ENCODE measurements at places on chromosomes 6 and 20.

- DNase-seq, result no peak
These were observed 40.2 kb downstream of the TM9SF4 start for GRCh38 chr20:32149566-32150170.

DNA sequence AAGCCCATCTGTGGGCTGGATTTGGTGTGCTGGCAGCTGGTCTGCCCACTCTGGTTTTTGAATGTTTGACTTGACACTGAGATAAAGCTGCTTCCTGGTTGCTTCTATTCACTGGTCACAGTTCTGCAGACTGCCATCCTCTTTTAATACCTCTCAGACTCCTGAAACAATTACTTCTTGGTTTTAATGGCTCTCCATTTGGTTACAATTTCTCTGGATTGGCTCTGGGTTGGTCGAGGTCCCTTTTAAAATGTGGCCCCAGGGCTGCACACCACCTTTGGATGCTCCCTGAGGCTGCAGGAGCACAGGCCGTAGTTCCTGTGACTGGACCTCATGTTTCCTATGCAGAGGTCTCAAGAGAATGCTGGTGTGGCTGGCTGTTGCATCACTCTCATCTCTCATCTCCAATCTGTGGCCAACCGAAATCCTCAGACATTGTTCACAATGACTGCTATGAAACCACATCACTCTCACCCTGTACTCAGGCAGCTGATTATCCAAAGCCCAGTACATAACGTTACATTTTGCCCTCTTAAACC is 98.5 kb downstream of the INSM1 start:
- peak; percentile 72 for DNase-seq

- DNase-seq, result no peak
These were observed 71.1 kb upstream of the CTNNBL1 start for GRCh38 chr20:37622728-37623127.

DNA sequence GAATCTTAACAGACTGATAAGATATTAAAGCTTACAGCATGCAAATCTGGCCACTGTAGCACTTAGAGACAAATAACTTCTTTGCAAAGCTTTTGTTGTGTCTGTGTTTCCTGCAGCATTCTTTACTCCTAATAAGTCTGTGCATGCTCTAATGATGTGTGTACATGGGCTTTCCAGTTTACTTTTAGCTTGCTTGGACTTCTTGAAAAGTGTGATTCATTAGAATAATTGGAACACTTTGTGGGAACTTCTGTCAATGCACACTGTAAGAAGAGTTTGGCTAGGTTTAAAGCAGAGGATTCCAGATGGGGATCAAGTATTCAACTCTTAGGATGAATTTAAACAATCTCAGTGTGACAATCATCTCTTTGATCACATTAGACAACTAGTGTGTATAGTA is 22.1 kb upstream of the TINAG start:
- peak; percentile 80 for DNase-seq

- DNase-seq, result peak; percentile 81
These were observed 9.3 kb upstream of the TXNDC5 start for GRCh38 chr6:7919871-7920270.

- no peak for DNase-seq
These were observed 12.5 kb downstream of the RPS6KA2 start for GRCh38 chr6:166614589-166614988.

- DNase-seq, result no peak
These were observed 2.4 kb upstream of the MAN1A1 start for GRCh38 chr6:119352001-119352400.

DNA sequence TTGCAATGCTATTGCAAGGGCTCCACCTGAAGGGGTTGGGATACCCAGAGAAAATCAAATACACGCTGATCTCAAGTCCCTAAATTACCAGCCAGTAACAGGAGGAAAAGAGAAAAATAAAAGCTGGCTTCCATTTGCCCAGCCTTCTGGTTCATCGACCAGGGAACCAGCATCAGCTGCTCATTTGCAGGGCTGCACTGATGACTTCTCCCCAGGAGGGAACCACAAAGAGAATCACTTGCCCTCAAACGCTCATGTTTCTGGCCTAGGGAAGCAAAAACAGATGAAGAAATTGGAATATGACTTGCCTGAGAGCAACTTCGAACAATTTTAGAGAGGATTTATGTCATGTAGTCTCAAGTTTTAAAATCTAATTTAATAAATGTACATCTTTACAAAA is 119.7 kb downstream of the SH3BGRL2 start:
- DNase-seq, result no peak

- DNase-seq, result no peak
These were observed 98.7 kb upstream of the FAM8A1 start for GRCh38 chr6:17501442-17501841.

GRCh38 chr20:33568378-33568777 is 78.5 kb downstream of the CBFA2T2 start:
- DNase-seq, result no peak

- no peak for DNase-seq
These were observed 312 bp downstream of the TXNDC5 start for GRCh38 chr6:7910298-7910653.

DNA sequence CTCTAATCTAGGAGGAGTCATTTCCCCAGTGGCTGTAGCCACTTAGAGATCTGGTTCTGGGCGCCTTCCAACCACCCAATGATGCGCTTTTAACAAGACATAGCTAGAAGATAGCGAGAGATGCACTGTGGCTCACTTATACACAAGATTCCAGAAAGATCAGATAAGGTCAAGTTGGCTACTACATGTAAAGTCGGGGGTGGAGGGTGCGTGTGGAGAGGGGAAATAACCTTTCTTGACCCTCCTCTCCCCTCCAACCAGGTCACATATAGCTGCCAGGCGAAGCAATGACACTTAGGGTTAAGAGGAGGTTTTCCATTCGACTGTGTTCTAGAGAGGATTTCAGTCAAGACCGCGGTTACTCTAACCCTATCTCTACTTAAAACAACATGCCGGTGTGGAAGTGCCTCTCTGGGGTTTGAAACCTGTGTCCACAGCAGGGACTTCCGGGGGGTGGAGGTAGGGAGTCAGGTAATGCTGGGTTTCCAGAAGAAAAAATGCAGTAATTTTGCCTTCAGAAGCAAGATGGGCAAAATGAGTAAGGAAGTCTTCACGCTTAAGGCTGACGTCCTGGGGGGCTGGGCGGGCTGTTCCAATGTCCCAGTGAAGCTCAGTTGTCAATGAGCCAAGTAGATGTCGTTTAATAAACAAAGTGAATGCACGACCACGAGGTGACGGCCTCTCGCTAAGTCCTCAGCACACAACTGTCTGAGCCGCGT is 1.8 kb upstream of the SIM1 start:
- DNase-seq, result no peak

DNA sequence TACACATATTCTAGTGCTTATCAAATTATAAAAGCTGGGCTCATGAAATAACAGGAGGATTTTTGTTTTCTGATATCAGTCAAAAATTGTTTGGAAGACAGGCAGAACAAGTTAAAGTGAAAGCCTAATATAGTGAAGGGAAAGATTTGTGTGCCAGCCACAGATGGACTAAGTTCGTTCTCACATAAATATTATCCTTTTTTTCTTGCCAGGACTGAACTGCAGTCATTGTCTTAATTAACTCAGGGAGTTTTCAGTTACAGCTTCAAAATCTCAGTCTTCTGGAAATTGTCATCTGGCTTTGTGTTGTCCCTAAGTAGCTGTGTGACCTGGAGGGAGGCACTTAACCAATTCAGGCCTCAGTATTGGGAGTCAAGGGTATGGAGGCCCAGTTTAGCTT is 40.7 kb downstream of the PLCB4 start:
- no peak for DNase-seq

DNA sequence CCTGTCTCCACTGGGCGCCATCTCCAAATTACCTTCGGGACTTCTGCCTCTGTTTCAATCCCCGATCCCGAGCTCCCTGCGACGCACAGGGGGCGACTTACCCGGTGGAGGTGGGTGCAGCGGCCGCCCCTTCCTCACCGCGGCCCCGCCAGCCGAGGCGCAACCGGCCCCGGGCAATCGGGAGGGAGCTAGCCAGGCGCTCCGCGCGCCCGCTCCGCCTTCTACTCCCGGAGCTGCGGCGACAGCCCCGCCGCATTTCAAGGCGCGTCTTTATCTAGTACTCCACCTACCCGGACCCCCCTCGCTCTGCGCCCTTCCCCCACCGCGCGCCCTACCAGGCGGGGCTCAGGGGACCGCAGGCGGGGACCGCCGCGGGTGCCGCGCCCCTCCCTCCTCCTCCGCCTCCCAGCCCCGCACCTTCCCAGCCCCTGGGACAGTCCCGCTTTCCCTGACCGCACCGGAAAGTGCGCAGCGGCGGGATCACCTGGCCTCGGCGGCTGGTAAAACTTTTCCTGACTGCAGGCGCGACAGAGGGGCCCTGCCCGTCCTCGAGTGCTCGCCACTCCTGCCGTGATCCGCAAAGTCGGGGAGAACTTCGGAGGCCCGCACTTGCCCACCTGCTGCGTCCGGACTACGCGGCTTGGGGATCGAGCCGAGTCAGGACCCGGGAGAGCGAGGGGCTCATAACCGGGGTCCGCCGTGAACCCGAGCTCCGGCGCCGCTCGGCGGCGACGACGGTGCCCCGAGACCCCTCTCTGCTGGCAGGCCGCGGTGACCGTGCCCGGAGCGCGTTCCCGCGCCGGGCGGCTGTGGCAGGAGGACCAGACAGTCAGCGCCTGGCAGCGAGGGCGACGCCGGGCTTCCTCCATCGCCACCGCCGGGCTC is 8.0 kb upstream of the NKX2-2 start:
- no peak for DNase-seq

DNA sequence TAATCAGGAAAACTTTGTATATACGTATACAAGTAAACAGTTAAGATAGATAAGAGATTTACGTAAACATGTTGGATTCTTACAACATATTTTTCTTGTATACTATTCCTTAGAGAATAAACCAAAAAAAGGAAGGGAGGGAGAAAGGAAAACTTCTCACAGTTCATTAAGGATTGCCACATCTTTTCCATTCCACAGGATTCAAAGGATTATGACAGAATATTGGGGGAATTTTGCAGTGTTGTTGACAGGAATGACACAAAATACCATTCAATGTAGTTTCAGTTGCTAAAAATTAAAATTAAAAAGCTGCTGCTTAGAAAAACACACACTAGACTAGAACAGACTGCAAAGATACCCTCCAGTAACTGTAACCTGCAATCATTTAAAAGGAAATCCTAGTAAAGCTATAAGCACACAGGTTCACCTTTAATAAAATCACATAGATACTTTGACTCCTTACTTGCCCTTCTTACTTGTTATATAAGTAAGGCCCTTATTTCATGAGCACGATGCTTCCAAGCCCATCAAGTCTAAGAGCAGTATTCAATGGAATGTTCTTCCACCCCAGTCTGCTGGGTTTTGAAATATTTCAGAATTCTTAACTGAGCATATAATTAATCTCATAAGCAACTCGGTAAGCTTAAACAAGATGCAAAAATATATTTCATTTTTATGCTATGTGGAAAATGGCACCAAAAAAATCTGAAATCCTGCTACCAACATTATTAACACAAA is 107.8 kb downstream of the SMLR1 start:
- peak; percentile 60 for DNase-seq

DNA sequence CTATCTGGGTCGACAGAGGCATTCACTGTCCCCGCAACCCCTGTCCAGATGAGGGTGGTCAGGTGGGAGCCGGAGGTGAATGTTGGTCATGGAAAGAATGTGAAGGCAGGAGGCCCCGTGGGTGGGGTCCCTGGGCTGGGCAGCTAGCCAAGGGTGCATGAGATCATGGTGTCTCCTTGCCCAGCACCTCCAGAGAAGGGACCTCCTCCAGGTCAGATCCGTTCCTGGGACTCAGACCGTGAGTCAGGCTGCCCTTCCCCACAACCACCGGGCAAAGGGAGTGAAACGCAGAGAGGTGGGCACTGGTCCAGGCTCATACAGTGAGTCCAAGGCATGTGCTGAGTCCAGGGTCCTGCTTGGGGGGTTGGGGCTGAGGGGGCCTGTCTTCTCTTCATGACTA is 3.5 kb downstream of the FOXS1 start:
- DNase-seq, result peak; percentile 69

GRCh38 chr6:149840345-149841075 is 23.6 kb downstream of the LRP11 start:
- peak; percentile 64 for DNase-seq

DNA sequence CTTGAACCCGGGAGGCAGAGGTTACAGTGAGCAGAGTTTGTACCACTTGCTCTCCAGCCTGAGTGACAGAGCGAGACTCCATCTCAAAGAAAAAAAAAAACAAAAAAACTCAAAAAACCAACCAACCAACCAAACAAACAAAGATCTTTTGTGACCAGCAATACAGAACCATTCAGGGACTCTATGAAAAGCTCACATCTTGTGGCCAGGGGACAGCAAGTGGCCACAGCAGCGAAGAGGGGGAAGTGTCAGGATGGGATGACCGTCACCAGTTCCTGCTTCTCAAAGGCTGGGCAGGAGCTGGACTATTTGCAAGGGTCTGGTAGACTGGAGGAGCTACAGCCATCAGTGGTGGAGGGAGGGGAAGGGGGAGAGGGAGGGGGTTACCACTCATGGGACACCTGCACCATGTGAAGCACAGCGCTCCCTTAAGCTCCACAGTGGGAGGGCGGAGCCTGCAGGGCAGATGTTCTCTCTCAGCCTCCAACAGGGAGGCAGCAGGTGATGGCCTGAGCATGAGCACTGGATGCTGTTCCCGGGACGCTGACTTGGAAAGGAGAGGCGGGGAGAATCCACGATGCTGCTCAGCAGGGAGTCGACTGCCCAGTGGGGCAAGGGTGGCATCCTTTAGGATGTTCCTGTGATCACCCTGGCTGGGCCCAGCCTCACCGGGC is 19.7 kb upstream of the ULBP3 start:
- DNase-seq, result no peak

- DNase-seq, result no peak
These were observed 33.2 kb upstream of the FAM83C start for GRCh38 chr20:35325401-35325800.

GRCh38 chr6:24546439-24546838 is 51.7 kb downstream of the ALDH5A1 start:
- no peak for DNase-seq

DNA sequence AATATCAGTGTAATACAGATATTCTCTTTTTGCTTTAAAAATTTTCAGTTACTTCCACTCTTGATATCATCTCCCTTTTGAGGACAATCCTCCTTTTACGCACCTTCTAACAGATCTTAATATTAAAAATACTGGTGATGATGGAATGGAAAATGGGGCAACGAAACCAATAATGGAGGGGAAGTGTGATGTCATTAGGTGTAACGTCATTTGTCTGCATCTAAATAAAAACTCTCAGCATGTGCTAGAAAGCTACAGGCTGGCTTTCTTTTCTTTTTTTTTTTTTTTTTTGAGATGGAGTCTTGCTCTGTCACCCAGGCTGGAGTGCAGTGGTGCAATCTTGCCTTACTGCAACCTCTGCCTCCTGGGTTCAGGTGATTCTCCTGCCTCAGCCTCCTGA is 66.5 kb downstream of the IYD start:
- DNase-seq, result no peak

All from fibroblast of skin of right quadriceps (primary cell).